ENCODE measurements at places on chromosomes 7 and 10. TPM values are rescaled to one million over a fixed set of nuclear protein-coding genes. Genes with fewer than 3 reads are reported as not detected.

Gene DOCK1
- 43.1 TPM for total RNA-seq

Gene ATOH7
- 0.48 TPM for total RNA-seq

Gene ZNF735
- total RNA-seq, result not detected

Gene PKD1L1
- not detected for total RNA-seq

Gene ABCF2
- 44.6 TPM for total RNA-seq

Gene CNPY1
- total RNA-seq, result not detected

Gene GARIN1A
- total RNA-seq, result 0.32 TPM

Gene HIP1
- total RNA-seq, result 14.8 TPM

Gene TAS2R5
- 0.39 TPM for total RNA-seq

Gene KBTBD2
- total RNA-seq, result 22.8 TPM

Gene PSAP
- 988 TPM for total RNA-seq

Gene GSTO2
- total RNA-seq, result 18.4 TPM

Gene GPR15LG
- total RNA-seq, result not detected

Gene SH2D4B
- not detected for total RNA-seq

Gene INA
- 1.1 TPM for total RNA-seq

Gene LIMK1
- total RNA-seq, result 60.1 TPM

Gene EPHA1
- total RNA-seq, result 0.91 TPM

Gene NACAD
- total RNA-seq, result 6.1 TPM

Gene MOGAT3
- total RNA-seq, result not detected

Gene GATA3
- 0.26 TPM for total RNA-seq

Gene SYNPO2L
- total RNA-seq, result 0.08 TPM

Gene TUBB8
- total RNA-seq, result not detected

Gene ZNF777
- 12.3 TPM for total RNA-seq

Gene ASAH2B
- 4.9 TPM for total RNA-seq

Gene AP3M1
- 28.3 TPM for total RNA-seq

Gene SFTPD
- total RNA-seq, result not detected

Gene TUBAL3
- total RNA-seq, result not detected

Gene OPN1SW
- not detected for total RNA-seq

Gene VIPR2
- not detected for total RNA-seq

Gene KEL
- not detected for total RNA-seq

Gene NANOS1
- 0.72 TPM for total RNA-seq
